ENCODE measurements at places on chromosomes 1 and 21.

DNA sequence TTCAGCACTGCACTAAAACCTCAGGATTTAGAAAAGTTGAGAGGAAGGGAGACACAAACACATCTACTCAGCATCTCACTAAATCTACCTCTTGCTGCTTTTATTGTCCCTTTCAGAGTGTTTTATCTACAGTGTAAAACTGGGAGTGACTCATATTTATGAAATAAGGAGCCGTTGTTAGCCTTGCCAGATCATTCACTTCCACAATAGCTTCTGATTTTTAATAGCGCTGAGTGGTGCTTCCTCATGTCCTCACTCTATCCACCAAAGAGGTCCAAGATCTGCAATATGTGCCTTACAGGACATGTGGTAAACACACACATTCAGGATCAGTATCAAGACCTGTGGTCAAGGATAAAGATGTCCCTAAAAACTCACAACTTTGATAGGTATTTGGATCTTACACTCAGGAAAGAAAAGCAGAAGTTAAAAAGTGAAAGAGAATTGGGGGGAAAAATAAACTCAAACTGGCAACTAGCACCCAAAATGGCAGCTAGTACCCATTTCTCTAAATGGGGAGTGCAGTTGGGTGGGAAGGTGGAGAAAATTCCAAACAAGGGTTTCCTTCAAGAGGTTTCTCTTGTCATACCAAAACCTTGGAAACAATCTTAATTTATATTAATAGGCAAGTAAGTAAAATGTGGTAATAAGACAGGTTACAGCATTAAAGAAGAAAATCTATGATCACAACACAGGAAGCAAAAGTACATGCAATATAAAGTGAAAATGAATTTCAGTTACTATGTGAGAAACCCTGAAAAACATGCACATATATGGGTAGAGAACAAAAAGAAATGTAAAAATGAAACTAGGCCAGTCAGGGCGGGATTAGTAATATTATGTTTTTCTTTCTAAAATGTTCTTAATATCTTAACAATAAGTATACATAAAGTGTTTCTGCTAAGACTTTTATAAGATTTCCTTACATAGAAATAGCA lies 15.9 kb downstream of the DUSP10 start:
- no peak for DNase-seq

DNA sequence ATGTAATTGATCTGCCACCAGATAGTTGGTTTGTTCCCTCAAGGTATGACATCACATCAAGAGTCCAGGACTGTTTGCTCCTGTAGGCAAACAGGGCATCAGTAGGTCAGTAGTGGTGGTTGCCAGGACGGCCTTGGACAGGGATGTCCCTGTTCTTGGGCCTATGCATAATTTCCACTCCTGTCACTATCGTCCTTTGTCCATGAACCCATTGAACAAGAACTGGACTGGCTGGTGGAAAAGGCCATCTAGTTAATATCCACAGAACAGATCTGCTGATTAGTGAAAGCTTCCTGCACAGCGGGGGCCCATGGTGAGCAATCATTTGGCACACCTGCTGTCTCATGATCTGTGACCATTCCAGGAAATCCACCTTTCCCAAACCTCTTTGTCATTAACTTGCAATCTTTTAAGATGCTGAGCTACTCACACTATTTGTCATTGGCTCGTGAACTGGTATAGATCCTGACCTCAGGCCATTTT lies 12.4 kb upstream of the BSDC1 start:
- no peak for DNase-seq

DNA sequence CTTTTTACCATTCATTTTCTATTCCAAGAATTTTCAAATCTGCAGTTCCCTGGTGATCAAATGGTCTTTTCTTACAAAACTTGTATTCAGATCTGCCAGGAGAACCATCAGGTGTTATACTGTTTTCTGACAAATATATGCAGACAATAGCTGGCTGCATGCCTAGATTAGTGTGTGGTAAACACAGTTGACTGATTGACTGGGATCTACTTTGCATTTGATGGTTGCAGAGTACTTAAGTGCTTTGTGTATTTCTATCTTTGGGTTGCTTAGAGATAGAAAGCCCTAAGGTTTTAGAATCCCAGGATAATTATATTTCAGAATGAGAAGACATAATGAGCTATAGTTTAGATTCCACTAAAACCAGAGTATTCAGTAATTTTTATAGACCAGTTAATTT lies 102.0 kb upstream of the CHODL start:
- no peak for DNase-seq

DNA sequence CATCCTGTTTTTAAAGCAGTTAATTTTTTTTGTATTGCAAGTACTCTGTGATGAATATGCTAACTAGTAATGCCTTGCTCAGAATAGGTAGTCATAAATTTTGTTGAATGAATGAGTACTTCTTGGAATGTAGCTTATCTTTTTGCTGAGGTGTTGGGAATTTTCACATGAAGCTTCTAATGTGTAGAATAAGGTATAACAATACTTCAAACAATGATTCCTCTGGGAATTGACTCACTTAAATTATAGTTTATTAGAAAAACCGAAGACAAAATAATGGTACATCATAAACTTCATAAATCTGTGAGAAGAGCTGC lies 13.9 kb downstream of the CDC14A start:
- DNase-seq = no peak
